ENCODE measurements at places on chromosomes 3 and 15. TPM values are rescaled to one million over a fixed set of nuclear protein-coding genes. Genes with fewer than 3 reads are reported as not detected.

ARGFX gene
- not detected for total RNA-seq

C3orf85 gene
- not detected for total RNA-seq

CD200 gene
- 0.92 TPM for total RNA-seq

DNA sequence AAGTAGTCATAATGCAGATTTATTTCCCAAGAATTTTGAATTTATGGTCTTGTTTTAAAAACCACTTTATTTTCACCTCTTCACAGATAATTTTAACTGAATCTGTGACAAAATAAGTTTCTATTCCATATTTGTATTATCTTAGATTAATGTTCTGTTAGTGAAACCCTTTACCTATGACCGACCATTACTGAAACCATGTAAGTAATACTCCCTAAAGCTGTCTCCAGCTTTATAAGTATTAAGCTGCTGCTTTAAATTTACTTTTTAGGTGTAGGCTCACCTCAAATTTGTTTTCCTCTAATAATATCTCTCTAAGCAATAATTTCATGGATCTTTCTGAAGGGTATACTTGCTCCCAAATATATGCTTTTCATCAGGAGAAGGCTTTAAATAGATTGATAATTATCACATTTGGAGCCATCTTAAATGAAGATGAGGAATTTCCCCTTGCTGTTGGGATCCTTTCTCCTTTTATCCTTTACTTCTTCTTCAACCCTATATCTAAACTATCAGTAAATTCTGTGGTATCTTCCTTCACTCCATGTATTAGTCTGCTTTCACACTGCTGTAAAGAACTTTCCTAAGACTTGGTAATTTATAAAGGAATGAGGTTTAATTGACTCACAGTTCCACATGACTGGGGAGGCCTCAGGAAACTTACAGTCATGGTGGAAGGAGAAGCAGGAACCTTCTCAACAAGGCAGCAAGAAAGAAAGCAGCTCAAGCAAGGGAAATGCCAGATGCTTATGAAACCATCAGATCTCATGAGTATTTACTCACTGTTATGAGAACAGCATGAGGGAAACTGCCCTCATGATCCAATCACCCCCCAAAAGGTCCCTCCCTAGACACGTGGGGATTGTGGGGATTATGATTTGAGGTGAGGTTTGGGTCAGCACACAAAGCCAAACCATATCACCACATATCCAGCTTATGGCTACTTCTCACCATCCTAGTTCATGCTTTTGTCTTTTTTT is 92.3 kb upstream of the P2RY1 start:
- no peak for DNase-seq

GRCh38 chr3:64566859-64567258 is 120.9 kb downstream of the ADAMTS9 start:
- no peak for DNase-seq
